Testis (tissue), 5 donors: ENCODE measurements at places on chromosomes 3 and 15.
A peak's percentile ranks its signal among the peaks of the same experiment; 100 is the strongest.

DNA sequence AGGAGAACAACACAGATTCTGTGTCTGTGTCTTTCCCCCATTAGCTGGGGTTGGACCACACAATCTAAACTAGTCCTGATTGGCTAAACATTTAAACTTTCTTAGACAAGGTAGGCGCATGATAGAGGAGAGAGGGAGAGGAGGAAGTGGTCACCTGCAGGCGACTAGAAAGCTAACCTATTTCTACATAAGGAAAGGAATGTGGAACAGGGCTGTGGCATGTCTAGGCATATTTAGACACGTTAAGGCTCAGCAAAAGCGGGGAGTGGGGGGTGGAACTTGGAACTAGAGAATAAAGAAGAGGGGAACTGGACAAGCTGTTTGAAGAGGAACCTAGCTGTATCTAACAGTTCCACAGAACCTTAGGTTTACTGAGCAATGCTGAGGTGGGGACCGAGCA, 12.8 kb downstream of the LRRC28 start:
- H3K4me1 ChIP-seq = no peaks in the 10 kb centered on the region
- DNase-seq = no peak
- H3K36me3 ChIP-seq = no peaks in the 10 kb centered on the region
- no peaks in the 10 kb centered on the region for H3K27me3 ChIP-seq

DNA sequence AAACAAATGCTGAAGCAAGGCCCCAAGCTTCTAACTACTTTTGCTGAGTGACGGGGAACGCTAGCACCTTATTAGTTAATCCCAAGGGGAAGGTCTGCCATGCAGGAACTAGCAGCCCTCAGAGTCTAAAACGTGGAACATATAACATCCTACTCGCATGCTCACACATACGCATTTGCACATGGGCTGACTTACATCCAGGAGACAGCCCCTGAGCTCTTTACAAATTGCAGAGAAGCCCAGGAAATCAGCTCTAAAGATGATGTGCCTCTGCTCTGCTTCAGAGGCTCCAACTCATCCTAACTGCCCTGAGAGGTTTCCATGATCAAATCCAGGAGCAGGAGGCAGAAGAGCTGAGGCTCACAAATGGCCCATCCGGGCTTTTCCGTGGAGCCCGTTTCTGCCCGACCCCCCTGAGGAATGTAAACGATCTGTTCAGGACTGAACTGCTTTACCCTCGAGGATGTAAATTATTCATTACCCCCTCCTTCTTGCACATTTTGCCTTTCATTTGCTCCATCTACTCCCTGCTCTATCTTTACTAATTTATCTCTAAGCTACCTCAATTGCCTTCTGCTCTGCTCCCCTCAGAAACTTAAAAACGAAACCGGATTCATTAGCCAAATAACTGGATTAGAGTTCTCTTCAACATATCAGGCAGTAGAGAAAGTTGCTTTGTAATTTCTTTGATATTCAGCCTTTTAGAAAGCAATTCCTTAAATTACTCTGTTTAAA, 141.9 kb upstream of the CCDC54 start:
- peak overlapping the region; percentile 84 for H3K27ac ChIP-seq
- peaks cover 20% of the 10 kb centered on the region for H3K4me1 ChIP-seq
- H3K4me3 ChIP-seq = peak overlapping the region; percentile 53
- peak; percentile 38 for DNase-seq
- H3K36me3 ChIP-seq = no peaks in the 10 kb centered on the region

DNA sequence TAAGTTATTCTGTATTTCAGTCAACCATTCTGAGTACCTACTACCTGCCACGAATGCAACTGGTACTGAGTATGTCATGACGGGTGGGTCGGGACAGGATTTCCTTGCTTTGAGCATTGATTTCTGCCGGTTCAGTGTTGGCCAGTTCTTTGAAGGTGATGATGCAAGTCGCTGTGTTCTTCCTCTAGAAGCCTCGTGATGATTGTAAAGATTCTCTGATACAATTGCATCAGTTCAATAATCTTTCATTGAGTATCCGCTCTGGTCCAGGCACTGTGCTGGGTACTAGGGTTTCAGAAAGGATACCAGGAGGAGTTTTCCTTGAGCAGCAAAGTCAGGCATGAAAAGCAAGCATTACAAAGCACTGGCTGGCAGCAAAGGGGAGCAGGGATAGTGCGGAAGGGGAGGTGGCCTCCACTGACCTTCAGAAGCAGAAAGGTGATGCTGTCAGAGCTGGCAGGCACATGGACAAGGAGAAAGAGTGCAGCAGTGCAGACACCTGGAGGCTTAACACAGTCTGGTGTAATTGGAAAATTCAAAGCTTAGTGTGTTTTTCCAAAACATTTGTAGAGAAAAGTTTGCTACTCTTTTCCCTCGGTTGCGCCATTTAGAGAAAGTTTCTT, 100.1 kb downstream of the RPL39L start:
- H3K27ac ChIP-seq = no peak overlapping the region
- no peaks in the 10 kb centered on the region for H3K36me3 ChIP-seq
- H3K4me1 ChIP-seq = no peaks in the 10 kb centered on the region
- H3K27me3 ChIP-seq = no peaks in the 10 kb centered on the region
- no peak overlapping the region for H3K4me3 ChIP-seq

DNA sequence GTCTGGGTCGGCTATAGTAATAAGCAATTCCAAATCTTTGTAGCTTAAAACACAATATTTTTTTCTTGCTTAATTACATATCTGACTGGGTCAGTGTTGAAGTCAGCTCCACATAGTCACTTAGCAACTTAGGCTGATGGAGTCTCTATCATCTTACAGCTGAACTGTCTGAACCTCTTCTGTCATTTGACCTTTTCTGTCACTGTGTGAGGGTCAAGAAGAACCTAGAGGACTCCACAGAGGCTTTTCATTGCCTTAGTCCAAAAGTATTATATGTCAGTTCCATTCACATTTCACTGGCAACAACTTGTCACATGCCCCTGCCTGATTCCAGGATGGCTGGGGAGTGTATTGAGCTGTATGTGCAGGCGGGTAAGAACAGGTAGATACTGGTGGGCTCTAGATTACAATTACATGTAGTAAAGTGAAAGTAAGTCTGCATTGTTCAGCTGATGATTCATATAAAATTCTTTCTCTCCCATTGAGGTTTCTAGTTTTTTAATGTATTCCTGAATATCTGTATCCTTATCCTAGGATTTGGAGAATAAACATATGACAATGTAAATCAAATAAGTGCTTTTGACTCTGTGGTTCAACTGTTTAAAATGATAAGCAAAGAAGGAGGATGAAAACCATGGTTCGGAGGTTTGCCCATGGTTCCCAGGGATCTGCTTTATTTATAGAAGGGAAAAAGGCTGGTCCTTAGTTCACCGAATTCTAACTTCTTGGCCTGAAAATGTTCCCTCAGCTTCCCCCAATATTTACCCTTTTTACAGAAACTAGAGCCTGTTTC, 5.8 kb upstream of the ARPP21 start:
- no peaks in the 10 kb centered on the region for H3K27me3 ChIP-seq
- no peak overlapping the region for H3K27ac ChIP-seq
- no peaks in the 10 kb centered on the region for H3K36me3 ChIP-seq
- H3K4me3 ChIP-seq = no peak overlapping the region
- no peak for DNase-seq

- no peaks in the 10 kb centered on the region for H3K4me1 ChIP-seq
- no peaks in the 10 kb centered on the region for H3K36me3 ChIP-seq
- no peaks in the 10 kb centered on the region for H3K27me3 ChIP-seq
- DNase-seq = no peak
These were observed 188.6 kb downstream of the SHQ1 start for GRCh38 chr3:72659596-72659995.

DNA sequence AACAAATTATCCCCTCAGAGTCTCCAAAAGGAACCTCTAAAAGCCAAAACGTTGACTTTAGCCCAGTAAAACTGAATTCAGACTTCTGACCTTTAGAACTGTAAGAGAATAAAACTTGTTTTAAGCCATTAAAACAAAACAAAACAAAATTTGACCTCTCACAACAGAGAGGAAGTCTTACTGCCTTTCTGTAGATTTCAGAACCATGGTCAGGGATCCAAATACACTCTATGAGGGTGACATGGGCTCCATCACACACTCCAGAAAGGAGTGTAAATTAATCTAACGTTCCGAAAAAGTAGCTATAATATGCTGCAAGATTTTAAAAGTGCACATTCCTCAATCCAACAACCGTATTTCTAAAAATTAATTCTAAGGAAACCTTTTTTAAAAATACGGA, 19.2 kb upstream of the RPL14 start:
- no peaks in the 10 kb centered on the region for H3K4me1 ChIP-seq
- no peak overlapping the region for H3K27ac ChIP-seq
- no peak for DNase-seq
- H3K27me3 ChIP-seq = no peaks in the 10 kb centered on the region

- no peaks in the 10 kb centered on the region for H3K36me3 ChIP-seq
- no peaks in the 10 kb centered on the region for H3K4me1 ChIP-seq
- H3K4me3 ChIP-seq = no peak overlapping the region
These were observed 369.0 kb downstream of the SV2B start for GRCh38 chr15:91468871-91469580.
